Naive B cell (primary cell): ENCODE measurements at places on chromosomes 3 and 15.
A peak's percentile ranks its signal among the peaks of the same experiment; 100 is the strongest.

DNA sequence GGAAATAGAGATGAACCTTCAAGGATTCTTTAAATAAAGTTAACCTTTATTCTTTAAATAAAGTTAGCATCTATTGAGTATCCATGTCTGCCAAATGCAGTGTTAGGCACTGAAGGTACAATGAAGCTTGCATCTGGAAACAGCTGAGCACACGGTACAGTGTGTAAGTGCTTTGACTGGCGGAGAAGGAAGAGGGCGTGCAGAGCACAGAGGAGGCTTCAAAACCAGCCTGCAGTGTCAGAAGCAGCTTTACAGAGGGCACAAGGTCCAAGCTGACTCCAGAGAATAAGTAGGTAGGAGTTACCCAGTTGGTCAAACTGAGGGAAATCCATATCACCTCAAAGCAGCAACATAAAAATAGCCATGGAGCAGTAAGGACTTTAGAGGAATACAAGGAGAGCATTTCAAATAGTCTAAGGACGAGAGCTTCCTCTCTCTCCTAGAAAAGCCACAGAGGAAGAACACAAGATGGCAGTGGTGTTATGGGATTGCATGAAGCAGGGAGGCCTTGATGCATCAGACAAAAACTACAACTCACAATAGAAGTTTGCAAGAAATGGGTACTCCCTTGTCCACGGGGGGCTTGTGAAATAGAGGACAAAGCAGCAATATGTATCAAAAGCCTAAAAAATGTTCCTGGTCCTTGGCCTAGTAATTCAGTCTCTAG lies 60.3 kb upstream of the PPP2R3A start:
- DNase-seq: no peak

GRCh38 chr15:69509131-69509530 lies 56.5 kb downstream of the RPLP1 start:
- DNase-seq: no peak

GRCh38 chr3:64975147-64975546 lies 287.3 kb upstream of the ADAMTS9 start:
- DNase-seq: no peak

GRCh38 chr3:187025254-187025655 lies 94.9 kb downstream of the ST6GAL1 start:
- peak; percentile 65 for DNase-seq

DNA sequence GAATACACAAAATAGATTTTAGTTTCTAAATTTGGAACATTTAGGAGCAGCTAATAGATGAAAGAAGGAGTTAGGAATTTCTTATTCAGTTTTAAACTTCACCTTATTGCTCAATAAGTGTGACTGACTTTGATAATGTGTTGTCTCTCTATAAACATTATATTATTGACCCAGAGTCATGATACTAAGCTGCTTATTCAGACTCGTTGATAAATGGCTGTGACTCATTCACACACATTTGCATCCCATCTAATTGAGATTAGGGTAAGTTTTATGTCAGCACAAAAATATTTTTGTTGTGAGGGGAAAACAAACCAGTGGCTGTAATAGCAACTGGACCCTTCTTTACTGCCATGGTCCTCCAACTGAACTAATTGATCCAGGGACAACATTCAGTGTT lies 137.6 kb downstream of the GOLIM4 start:
- DNase-seq: no peak

DNA sequence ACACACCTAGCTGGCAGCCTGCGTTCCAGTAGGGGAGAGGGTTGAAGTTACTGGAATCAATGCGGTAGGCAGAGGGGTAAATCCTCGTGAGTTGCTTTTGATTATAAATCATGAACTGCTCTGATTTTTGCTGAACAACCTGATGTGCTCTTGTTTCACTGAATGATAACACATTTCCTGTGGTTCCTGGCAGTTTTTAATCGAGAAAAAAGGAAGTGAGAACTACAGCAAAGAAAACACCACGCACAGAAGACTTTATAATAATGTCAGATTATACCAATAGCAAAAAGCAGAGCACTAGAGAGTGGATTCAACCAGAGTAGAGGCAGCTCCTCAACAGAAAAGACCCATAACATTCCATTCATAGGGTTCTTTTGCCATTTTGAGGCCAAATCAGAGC lies 200.8 kb upstream of the STRIT1 start:
- peak; percentile 33 for DNase-seq

- no peak for DNase-seq
Observed at GRCh38 chr3:188581792-188582191, 427.8 kb downstream of the LPP start.

DNA sequence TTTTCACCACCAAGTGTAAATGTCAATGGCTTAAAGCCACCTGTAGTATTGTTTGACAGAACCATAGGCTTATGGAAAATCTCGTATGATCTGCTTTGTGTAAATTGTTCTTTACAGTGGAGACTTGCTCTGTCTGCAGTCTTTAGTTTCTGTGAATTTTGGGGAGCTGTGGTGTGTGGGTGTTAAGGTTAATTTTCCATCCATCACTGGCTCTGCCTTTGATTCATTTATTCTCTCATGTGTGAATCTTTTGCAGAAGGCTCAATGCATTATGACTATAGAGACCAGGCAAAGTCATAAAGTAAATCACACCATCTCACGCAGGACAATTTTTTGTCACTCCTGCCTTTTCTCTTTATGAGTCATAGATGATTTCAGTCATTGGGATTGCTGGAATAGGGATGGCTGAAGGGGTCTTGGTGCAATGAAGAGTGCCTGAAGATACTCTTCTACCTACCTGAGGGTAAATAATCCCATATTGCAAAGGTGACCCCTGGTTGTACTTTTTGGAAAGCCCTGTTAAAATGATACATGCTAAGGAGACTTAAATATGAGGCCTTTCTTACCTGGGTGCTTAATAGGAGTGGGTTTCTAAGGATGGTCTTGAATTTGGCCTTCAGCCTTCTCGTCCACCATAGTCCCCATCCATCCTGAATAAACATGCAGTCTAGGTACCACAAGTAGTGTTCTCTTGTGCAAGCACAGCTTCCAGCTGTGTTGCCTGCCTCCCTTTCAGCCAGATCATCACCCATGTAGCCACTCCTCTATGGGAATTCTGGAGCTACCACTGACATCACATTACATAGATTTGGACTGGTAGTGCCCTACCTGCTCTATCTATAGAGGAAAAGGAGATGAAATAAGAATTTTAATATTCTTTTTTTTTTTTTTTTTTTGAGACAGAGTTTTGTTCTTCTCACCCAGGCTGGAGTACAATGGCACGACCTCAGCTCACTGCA lies 14.3 kb downstream of the TGFBR2 start:
- no peak for DNase-seq

GRCh38 chr3:171955598-171955997 lies 83.8 kb upstream of the FNDC3B start:
- no peak for DNase-seq

GRCh38 chr3:2099028-2099671 lies 484 bp downstream of the CNTN4 start:
- no peak for DNase-seq

- no peak for DNase-seq
Observed at GRCh38 chr3:14478956-14479550, 61.1 kb downstream of the GRIP2 start.

- no peak for DNase-seq
Observed at GRCh38 chr3:171189394-171190080, 163.0 kb upstream of the SLC2A2 start.

- DNase-seq: no peak
Observed at GRCh38 chr15:70226337-70226980, 128.7 kb upstream of the TLE3 start.

DNA sequence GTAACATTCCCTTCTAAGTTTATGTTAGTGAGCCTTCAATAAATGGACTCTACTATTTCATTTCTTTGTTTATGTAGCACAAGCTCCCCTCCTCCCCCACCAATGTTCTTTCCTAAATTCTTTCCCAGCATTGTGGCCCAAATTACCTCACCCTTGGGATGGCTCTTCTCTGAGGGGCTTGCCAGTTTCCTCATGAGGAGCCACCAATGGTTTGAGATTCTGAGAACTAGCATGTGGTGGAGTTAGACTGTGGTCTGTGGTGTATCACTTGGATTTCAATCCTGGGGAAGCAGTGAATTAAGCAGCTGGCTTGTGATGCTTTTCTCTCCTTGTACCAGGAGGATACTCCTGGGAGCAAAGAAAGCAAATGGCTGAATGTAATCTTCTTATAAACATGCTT lies 50.0 kb upstream of the NPHP3 start:
- no peak for DNase-seq

DNA sequence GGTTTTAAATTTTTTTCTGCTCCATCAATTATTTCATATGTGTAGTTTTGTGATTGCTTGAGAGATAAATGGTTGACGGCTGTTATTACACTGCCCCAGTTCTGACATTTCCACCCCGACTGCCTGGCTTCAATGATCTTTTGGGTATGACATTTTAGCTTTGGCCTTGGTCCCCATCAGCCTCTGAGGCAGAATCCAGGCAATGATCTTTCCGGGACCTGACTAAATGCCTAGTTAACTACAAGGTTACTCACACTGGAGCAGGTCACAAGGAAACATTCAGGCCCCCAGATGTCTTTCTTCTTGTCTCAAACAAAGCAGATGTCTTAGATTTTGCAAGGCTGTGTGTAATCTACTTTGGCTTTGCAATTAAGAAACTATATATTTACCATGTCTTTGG lies 61.1 kb upstream of the TMCO5A start:
- DNase-seq: no peak

GRCh38 chr3:47571391-47572175 lies 7.1 kb downstream of the CSPG5 start:
- DNase-seq: no peak

- DNase-seq: no peak
Observed at GRCh38 chr3:96017556-96017955, 796.8 kb upstream of the EPHA6 start.

GRCh38 chr3:53046171-53047170 lies 598 bp upstream of the SFMBT1 start:
- peak; percentile 81 for DNase-seq

- DNase-seq: no peak
Observed at GRCh38 chr15:33125894-33126537, 68.5 kb downstream of the FMN1 start.

DNA sequence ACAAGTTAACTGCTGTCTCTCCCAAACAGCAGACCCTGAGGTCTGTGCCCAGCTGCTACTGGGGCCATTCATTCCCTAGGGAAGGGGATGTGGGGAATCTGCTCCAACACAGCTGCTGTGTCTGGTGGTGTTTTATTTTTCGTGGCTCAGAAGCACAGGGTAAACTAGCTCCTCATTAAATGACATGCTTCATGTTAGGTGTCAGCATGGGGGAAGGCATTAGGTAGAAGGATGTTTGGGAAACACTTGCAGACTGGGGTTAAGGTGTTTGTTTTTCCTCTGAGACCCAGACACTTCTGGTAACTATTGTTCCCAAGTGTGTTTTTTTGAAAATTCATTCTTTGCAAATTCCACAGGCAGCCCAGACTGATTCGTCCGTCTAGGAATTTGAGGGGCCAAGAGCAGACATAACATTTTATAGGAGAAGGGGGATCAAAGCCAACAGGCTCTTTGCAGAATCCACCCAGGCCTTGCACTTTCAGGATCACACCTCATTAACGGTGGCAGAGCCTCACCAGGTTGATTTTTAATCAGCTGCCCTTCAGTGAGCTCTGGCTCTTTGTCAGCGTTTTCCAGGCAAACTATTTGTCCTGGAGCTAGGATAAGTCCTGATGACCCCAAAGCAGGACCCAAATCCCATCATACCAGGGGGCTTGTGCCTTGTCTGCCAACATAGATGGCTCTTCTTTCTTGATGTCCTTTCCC lies 65.4 kb upstream of the ITGA11 start:
- DNase-seq: no peak

- no peak for DNase-seq
Observed at GRCh38 chr3:46934498-46935167, 41.9 kb downstream of the CCDC12 start.

- DNase-seq: no peak
Observed at GRCh38 chr3:112078125-112079083, 7.8 kb upstream of the C3orf52 start.

DNA sequence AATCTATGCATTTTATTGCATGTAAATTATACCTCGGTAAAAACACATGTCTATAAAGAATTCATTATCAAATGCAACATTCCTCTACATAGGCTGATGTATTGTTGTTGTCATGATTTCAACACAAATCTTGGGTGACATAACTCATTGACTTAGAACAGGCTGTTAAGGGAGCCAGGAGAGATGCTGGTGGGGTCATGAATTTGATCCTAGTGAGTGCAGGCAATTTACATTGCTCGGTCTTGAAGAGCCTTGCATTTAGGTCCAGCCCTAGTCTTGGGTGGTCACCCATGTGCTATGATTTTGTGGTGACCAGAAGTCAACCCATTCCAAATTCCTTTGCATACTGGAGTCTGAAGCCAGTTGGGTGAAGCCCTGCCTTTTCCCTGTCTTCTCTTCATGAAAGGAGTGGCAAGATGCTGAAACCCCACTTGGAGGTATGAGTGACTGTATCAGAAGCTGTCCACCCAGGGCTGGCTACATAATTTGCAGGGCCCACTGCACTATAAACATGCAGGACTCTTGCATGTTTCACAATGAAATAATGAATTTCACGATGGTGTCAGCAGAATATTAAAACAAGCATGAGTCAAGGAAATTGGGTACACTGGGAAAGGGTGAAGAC lies 59.2 kb downstream of the RPLP1 start:
- no peak for DNase-seq

- DNase-seq: no peak
Observed at GRCh38 chr3:101128786-101129185, 135.6 kb upstream of the ABI3BP start.

DNA sequence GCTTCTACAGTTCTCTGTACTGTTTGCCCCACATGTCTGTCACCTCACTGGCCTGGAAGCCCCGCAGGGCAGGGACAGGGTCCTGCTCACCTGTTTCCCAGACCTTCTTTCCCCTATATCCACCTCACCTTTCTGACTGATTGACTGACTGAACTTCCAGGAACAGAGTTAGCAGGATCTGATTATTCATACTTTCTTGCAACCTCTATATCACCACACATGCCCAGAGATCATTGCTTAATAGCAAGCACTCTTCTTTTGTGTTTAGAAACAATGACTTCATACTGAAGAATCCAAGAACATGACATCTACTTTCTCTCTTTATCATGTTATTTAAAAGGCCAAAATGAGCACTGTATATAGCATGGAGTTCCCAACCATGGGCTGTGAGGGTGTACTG lies 18.0 kb upstream of the CLEC3B start:
- no peak for DNase-seq

DNA sequence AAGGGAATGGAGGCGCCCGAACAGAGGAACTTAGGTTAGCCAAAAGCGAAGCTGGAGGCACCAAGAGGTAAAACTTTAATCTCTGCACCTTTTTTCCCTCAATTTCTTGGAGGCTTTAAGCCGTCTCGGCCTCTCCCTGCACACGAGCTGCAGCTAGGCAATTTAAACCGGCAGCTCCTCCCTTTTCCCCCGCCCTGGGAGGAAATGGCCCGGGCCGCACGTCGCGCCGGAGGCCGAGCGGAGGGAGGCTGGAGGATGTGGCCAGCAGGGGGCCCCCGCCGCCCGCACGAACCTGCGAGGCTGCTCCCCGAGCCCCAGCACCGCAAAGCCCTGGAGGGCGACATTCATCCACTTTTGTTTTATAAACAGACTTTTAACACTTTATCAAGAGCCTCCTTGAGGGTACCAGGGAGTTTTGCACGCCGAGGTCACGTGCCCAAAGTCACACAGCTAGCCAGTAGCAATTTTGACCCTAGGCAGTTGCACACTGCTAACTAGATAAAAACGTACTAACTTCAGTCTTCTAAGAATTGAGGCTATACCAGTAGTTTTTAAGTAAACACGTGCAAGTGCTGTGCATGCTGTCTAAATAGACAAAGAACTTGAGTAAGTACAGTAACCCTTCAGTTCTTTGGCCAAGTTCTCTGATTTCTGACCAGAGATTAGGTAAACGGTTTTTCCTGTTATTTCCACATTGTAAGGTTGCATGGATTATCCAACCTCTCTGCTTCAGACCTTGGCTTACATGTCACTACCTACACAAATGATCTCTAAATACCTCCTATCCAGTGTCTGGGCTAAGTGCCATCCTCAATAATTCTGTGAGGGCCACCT lies 668 bp upstream of the XXYLT1 start:
- peak; percentile 83 for DNase-seq
